ENCODE measurements at places on chromosomes 13 and 19.

DNA sequence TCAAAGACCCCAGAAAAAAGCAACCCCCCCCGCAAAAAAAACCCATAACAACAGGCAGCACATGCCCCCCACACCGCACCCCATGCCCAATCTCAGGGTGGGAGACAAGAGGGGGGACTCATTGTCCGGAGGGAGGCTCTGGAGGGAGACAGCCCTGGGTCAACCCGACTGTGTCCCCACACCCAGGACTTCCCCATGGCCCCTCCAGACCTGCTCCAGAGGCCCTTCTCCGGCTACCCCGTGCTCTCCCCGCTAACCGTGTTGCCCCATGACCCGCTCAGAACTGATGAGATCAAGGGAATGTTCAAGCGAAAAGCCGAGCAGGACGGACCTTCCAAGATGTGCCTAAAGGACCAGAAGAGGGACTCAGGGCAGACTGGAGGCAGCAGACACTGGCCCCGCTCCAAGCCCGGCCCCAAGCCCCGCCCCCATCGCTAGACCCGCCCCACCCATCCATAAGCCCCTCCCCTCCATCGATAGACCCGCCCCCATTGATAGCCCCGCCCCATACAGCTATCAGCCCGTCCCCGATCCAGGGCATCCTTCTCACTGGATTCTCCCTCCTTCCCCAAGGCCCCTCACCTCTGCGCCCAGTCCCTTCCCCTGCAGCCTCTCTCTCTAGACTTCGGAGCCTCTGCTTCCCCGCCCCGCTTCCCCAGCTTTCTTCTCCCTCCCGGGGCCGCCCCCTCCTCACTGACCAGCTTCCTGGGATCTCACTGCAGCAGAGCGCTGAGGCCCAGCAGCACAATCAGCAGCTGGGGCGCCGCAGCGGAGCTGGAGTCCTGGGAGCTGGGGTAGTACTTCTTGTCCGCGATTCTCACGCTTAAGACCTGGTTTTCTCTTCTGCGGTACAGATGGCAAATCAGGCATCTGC, 2.2 kb downstream of the BST2 start:
- peak; percentile 69 for DNase-seq

- no peak for DNase-seq
Observed at GRCh38 chr19:37977391-37977790, 70.4 kb downstream of the SIPA1L3 start.

GRCh38 chr19:53631949-53632407, at the start of gene DPRX:
Gene DPRX, plus strand, starts transcription at chr19:53631999. Its CDS starts 108 bp downstream, at chr19:53632107.
- no peak for DNase-seq

DNA sequence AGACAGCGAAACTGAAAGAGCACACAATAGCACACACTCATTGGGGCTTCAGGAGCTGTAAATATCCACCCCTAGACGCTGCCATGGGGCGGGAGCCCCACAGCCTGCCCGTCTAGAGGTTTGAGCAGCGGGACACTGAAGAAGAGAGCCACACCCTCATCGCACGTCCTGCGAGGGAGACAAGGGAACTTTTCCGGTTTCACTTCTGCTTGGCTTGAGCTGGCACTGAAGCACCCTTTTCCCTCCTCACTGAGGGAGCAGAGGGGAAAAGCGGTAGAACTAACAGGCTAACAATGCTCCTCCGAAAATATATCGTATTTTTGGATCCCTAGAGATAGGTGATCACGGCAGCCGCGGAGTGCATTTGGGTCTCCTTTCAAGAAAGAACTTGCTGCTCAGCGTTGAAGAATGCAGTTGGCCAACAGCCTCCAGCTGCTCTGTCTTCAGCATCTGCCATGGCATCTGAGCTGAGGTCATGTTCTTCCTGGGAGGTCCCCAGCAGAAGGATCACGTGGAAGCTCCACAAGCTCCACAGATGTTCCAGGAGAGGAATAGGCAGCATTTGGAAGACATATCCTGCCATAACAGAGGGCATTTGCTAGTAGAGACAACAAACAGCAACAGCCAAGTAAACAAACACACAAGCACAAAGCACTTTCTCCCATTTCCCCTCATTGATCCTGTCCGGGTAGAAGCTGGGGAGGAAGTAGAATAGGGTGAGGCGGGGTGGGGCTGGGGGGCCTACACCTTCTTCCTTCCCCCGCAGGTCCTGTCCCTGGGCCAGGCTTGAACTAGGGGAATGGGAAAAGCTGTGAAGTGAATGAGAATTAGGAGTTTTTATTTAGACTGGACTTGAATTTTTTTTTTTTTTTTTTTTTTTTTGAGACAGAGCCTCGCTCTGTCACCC, 44.8 kb upstream of the ALOX5AP start:
- peak; percentile 96 for DNase-seq

- no peak for DNase-seq
Observed at GRCh38 chr13:20258963-20259288, 26.8 kb upstream of the GJB6 start.

GRCh38 chr13:111316161-111316730, 4.2 kb upstream of the TEX29 start:
- no peak for DNase-seq
